WTC11 (cell line): ENCODE measurements at places on chromosomes 16 and 17.
A peak's percentile ranks its signal among the peaks of the same experiment; 100 is the strongest.

DNA sequence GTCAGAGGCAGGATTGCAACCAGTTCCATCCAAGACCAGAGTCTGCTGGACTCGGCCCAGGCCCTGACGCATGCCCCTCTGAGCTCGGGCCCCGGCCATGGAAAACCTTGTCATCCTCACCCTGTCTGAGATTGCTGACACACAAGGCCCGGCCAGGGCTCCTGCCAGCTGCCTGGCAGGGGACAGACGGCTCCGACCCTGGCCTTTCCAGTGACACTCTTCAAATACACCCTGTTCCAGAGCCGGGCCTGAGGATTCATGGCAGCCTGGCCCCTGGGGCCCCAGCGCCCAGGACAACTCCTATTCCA is 3.2 kb upstream of the PABPN1L start:
- DNase-seq = no peak

- peak; percentile 94 for DNase-seq
Observed at GRCh38 chr17:74961657-74962350, 10.8 kb downstream of the HID1 start.

DNA sequence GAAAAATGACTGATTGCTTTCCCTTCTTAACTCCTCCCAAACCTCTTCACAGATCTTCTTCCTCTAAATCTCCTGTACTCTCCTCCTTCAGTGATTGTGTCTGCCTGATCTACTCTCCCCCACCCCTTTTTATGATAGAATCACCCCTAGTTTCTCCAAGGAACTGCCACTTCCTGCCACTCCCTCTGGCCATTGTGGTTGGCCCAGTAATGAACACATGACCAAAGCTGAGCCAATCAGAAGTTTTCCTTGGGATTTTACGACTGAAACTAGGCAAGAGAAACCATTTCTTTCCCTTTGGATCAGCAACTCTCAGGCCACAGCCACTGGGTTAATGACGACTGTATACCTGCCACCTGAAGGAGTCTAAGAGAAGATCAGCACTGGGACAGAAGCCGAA is 15.9 kb downstream of the IRX3 start:
- DNase-seq = no peak

DNA sequence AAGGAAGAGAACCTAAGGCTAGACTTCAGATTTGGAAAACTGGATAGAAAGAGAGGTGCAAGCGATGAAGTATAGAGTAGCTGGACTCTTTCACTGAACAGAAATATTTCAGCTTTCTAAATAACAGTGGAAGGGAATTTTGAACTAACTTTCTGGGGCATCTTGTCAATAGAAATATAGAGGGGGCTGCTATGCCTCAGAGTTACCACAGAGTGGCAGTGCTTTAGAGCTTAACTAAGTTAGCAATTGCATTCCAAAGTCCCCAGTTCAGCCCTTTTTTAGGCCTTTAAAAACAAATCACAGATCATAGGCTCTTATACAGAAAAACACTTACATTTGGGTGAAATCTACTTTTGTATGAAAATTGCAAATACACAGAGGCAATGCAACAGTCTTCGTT is 154.2 kb upstream of the CDH8 start:
- no peak for DNase-seq

DNA sequence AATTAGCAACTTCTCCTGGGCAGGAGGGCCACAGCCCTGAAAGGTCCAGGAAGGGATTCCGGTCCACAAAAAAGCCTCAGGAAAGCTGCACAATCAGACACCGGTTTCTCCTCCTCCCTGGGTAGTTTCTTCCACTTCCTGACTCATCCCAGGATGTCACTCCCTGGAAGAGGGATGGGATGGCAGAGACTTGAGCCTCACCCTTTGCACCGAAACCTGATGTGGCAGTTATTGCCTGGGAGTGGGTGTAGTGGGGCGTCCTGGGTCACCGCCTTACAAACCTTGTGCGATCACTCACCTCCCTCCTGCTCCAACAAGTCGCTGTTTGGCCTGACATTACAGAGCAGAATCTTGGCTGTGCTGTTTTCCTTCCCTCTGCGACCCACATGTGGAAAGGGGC is 70.8 kb downstream of the LYRM1 start:
- no peak for DNase-seq

GRCh38 chr17:37787055-37787757 is 42.3 kb upstream of the HNF1B start:
- no peak for DNase-seq

- no peak for DNase-seq
Observed at GRCh38 chr16:62831235-62831850, 795.1 kb upstream of the CDH8 start.

- no peak for DNase-seq
Observed at GRCh38 chr17:60371818-60372510, 20.0 kb downstream of the USP32 start.

- no peak for DNase-seq
Observed at GRCh38 chr16:8537691-8538342, 52.5 kb downstream of the TMEM114 start.

GRCh38 chr17:4247971-4248388 is 15.8 kb downstream of the ANKFY1 start:
- DNase-seq = peak; percentile 61
